Hypothalamus (tissue), 51 donors: ENCODE measurements at places on chromosomes 2 and 18.

GRCh38 chr2:193141-193671, 70.6 kb downstream of the SH3YL1 start:
- no peak for DNase-seq

DNA sequence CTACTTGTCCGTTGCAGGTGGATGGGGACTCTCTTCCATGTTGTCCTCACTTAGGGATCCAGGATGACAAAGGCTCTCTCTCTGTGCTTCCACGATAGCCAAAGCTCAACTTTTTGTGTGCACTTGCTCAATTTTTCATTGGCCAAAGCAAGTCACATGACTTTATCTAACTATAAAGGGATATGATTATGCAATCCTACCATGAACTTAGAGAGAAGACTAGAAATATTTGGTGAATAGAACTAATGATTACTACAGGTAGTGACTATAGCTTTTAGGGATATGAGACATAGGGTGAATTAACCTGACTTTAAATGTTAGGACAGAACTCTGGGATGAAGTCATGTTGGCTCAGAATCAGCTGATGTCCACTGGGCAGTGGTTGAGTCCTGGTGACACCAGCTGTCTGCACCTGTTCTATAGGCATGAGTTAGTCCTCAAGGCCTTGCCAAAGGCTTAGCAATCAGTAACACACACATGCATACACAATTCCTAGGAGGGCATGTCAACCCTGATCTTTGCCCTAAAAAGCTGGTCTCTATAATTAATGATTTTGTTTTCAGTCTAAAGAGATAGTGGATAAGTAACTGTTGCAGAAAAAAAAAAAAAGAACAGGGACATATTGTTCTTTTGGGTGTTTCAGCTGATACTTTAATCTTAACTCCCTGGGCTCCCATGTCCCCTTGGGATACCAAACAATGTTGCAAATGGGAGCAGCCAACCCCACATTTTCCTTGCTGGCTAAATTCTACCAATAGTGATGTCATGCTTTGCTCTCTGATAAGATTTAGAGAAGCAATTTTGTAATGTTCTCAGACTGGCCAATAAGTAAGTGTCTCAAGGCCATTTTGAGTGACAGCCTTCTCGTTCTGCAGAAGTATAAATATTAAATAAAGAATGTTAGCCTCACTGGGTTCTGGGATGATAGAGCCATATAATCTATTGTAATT, 12.5 kb upstream of the HK2 start:
- DNase-seq = no peak

DNA sequence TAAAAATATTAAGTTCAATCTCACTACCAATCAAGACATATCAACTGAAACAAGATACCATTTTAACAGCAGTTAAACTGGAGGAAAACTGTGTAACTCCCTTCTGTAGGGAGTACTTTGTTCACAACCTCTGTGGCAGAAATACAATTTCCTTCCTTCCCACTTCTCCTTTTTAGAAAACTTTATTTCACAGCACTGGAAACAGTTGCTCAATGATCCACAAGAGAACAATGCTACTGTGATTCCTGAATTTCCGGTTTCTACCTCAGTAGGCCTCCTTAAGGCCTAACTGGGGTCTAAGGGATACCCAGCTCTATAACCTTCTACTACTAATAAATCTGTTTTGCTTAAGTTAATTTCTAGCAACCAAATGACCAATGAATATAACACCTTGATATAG, 14.1 kb downstream of the TLK1 start:
- no peak for DNase-seq

DNA sequence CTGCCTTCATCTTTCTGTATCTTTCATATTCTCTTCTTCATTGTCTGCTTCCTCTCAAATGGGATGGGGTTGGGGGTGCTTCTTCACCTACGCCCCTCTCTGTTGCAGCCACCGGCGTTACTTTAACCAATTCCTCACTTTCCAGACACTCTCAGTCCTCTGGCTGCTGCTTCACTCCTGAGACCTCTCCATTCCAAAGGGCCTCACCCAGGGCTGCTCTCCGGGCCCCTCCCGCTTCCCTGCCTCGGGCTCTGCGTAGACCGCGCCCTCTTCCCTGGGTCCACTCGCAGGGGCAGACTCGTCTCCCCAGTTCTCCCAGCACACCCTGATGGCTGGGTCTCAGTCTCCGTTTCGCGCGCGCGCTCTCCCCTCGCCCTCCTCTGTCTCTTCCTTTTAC, 926 bp downstream of the SERPINB8 start:
- DNase-seq = no peak

- DNase-seq = no peak
These were observed 71.3 kb downstream of the UGGT1 start for GRCh38 chr2:128162266-128162665.

- DNase-seq = no peak
These were observed 254.1 kb downstream of the IKZF2 start for GRCh38 chr2:212897296-212897695.

GRCh38 chr18:65282096-65282495, 468.7 kb upstream of the CDH7 start:
- DNase-seq = no peak

DNA sequence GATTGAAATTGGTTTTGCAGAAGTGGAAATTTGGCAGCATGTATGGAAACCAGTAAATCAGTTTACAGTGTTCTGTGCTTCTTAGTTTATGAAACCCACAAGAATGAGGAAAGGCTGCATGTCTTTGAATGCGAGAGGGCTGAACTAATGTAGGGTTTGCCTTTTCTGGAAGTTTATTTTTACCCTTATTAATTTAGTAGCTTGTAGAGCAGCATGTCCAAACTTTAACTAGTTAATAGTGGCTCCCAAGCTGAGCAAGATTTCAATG, 50.4 kb downstream of the LDLRAD4 start:
- DNase-seq = no peak

DNA sequence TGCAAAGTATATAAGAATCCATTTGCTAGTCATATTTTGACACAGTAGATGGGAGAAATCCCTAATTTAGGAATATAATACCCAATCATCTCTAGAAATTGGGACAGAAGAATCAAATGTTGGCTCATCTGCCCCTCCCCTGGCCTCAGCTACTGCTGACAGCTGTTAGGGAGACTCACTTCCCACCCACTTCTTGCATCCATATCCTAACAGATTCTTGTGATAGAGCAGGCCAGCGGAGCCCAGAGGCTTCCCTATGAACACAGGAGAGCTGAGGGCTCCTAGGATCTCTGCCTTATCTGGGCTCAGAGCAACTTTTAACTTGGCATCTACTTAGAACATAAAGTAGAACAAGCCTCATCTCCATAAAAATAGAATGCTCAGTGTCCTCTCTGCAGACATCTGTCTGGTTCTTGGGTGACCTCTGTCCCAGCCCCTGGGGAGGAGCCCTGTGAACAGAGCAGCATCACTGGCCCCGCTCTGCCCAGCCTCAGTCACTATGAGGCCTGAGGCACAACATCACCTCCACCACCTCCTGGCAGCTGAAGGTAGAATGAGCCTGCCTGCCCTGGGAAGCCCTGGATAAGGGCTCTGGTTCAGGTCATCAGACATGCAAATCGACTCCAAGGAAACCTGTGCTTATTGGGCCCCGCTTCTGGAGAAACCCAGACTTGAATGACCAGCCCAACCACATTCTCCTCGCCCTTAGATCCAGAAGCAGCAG, 229.7 kb downstream of the ANKRD36B start:
- no peak for DNase-seq

GRCh38 chr18:37779220-37779619, 213.6 kb upstream of the CELF4 start:
- DNase-seq = no peak

DNA sequence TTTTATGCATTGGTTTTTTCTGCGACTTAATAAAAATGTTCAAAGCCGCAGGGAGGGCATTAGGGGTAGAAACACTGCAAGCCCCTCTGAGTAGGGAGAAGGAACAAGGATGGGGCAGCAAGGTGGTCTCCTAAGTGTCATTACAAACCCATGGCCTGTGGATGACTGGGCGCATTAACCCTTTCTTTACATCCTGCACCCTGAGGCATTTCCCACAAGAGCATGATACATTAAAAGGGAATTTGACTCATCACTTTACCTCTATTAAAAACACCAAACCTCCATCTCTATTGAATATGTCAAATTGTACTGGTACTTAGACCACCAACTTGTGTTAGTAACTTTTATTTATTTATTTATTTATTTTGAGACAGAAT, 112.5 kb downstream of the VIT start:
- no peak for DNase-seq

GRCh38 chr2:161708350-161708975, 84.2 kb downstream of the SLC4A10 start:
- DNase-seq = no peak

DNA sequence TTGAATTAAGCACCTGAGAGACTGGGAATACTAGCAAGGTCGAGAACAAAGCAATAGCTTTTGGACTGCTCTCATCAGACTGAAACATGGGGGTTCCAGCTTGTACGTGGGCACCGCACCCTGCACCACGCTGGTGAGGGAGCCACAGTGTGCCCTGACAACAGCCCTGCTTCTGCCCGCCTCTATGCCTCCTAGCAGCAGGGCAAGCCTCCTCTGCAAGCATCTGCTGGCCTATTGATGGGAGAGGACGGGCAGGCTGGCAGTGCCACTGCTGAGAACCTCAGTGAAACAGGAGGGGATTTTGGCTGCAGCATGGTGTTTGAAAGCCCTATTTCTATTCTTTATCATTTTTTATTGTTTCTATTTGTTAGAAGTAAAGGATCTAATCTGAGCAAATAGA, 146.1 kb upstream of the OTOS start:
- DNase-seq = peak; percentile 23

- no peak for DNase-seq
These were observed 189.9 kb upstream of the TANK start for GRCh38 chr2:160970052-160970965.

DNA sequence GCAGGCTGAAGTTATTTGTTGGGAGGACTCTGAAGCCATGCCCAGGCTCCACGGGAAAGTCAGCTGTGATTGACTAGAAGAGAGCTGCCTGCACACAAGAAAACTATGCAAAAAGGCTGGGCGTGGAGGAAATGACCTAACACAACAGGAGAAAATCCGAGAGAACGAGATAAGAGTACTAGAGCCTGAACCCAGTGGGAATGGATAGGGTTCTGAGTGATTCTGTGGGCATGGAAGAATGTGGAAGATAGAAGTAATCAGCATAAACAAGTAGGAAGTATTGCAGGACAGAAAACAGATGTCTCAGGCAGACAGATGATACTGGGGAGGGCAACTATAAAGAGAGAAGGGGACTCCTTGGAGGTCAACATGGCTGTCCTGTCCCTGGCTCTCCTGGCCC, 12.1 kb upstream of the COPS8 start:
- DNase-seq = no peak

GRCh38 chr2:3563521-3563976, 5.4 kb upstream of the RNASEH1 start:
- no peak for DNase-seq

- no peak for DNase-seq
These were observed 5.0 kb upstream of the CRYGB start for GRCh38 chr2:208150956-208151355.

- no peak for DNase-seq
These were observed 45.6 kb downstream of the CEP192 start for GRCh38 chr18:13036622-13037320.

- no peak for DNase-seq
These were observed 82.0 kb downstream of the GALNT13 start for GRCh38 chr2:153953761-153954160.

- DNase-seq = no peak
These were observed 1266.8 kb upstream of the TMEFF2 start for GRCh38 chr2:193461431-193461934.

GRCh38 chr2:136015699-136016098, 30.3 kb upstream of the DARS1 start:
- DNase-seq = no peak

GRCh38 chr2:110873597-110874452, 141.5 kb downstream of the ACOXL start:
- no peak for DNase-seq

DNA sequence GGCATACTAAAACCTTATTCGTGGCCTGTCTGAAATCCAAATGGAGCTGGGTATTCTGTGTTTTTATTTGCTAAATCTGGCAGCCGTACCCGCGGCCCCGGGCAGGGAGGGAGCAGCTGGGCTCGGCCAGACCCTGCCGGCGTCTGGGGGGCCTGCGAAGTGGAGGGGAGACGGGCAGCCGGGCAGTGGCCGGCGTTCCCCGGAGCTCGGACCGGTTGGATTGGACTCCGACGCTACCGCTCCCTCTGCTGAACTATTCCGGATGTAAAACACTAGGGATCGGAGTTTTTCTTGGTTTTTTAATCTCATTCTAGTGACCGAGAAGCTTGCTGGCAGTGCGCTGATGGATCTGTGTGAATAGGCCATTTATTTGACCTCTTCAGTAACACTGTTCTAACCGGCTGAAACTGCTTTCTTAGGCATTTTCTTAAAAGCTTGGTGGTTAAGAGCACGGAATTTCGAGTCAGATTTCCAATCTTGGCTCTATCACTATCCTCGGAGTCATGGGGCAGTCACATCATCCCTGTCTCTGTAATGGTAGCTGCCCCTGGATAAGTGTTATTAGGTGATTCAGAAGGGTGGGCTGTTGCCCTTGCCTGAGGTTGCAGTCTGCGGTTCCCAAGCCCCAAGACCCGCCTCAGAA, 694 bp downstream of the UNC50 start:
- DNase-seq = no peak

GRCh38 chr2:26536371-26537068, 58.6 kb upstream of the OTOF start:
- DNase-seq = no peak

GRCh38 chr2:239895116-239895515, 130.0 kb downstream of the NDUFA10 start:
- no peak for DNase-seq

- DNase-seq = no peak
These were observed 160.8 kb upstream of the FANCL start for GRCh38 chr2:58401936-58402335.

DNA sequence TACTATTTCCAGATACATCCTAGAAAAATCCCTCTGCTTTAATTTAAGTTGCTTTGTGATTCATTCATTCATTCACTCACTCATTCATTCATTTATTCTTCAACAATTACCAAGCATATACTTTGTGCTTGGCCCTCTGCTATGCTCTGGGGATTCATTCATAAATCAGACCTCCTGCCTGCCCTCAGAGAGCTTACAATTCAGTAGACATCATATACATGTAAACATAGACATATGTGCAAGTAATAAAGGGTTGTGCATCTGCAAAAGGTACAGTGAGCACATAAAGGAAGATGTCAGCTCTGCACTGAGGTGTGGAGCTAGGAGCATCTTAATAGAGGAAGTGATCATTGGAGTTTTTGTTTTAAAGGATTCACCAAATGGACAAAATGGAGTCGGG, 189.4 kb downstream of the AGPS start:
- DNase-seq = no peak

- DNase-seq = no peak
These were observed 753.9 kb downstream of the RNF144A start for GRCh38 chr2:7670905-7671641.

GRCh38 chr2:171963198-171963597, 36.6 kb upstream of the METAP1D start:
- no peak for DNase-seq

DNA sequence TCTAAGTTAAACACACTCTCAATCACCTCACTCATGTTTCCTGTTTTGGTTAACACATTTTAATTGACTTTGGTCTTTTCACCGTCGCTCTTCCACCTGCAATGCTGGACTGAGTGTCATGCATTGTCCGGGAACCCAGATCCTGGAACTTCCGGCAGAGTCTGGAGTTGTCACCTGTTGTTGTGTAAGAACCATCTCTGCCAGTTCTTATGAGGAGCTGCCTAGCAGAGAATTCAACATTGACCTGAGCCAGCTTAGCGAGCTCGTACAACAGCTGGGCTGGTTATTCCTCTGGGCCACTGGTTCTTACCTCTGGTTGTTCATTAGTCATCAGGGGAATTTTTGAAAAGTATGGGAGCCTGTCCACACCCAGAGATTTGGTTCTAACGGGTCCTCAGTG, 75.7 kb downstream of the BCL2L11 start:
- DNase-seq = no peak
